Stimulated activated CD4-positive, alpha-beta T cell treated with anti-CD3 and anti-CD28 coated beads, Interleukin-12 subunit alpha, Interleukin-12 subunit beta, amount 100 ng/mL, for 24 hours (primary cell): ENCODE measurements at places on chromosomes 13 and 19.

GRCh38 chr19:14950421-14950820 lies 9.1 kb downstream of the OR7C2 start:
- DNase-seq = no peak

GRCh38 chr13:51955281-51955771 lies 55.9 kb downstream of the ATP7B start:
- DNase-seq = no peak

- no peak for DNase-seq
Measured at GRCh38 chr13:33766329-33767123, 51.4 kb upstream of the RFC3 start.

DNA sequence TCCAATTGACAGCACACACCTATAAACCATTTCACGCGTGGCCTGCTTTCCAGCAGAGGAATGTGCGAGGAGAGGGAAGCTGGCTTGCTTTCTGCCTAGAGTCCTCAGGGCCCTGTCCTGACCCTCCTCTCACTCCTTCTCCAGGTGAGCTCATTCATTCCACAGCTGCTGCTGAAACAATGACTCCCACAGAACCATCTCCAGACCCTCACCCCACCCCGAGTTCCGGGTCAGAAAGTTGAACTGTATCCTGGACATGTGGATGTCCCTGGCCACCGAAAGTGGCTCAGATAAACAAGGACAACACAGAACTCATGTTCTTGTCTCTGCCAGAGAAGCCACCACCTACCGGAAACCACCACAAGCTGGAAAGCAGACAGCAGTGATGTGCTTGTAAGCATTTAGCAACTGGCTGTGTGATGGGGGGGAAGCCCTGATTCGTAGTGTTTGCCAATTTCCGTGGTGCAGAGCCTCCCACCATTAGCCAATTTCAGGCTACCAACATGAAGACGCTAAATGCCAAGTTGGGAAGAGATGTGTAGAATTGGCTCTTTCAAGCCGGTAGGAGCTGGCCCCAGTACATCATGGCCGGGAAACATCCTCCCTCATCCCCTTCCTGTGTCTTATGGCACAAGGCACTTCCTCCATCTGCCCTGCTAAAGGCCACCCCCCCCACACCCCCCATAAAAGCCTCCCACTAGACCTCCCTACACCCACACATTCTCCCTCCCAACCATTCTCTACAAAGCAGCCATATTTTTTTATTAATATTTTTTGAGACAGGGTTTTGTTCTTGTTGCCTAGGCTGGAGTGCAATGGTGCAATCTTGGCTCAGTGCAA lies 5.0 kb downstream of the SYCE2 start:
- DNase-seq = no peak

GRCh38 chr19:33674626-33675367 lies 53.0 kb downstream of the CHST8 start:
- DNase-seq = no peak

GRCh38 chr19:19115954-19116353 lies 22.3 kb downstream of the TMEM161A start:
- DNase-seq = peak; percentile 12

DNA sequence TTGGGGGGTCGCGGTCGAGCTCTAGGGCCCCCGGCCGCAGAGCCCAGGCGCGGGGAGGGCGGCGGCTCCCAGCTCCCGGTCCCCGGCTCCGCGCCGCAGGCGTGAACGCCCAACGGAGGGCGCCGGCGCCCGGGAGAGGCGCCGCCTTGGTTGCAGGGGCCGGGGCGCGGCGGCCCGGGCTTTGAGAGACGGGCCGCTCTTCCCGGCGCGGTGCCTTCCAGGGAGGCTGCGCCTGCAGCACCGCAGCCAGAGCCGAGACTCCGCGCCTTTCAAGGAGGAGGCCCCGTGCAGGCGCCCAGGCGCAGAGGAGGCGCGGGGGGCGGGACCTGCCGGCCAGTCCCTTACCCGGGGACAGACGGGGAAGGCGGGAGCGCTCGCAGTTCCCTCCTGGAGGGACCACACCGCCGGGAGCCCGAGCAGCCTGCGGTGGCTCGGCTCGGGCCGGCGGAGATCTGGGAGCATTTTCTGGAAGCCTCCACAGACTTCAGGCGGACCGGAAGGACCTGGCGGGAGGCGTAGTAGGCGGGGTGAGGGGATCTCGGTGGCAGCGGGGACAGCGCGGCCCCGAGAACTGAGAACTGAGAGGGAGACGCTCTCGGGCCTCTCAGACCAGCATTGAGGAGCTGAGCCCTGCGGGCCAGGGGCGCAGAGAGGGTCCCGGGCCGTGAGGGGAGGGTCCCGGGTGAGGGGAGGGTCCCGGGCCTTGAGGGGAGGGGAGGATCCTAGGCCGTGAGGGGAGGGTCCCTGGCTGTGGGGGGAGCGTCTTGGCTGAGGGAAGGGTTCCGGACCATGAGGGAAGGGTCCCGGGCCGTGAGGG lies 25.5 kb upstream of the MCF2L start:
- no peak for DNase-seq

DNA sequence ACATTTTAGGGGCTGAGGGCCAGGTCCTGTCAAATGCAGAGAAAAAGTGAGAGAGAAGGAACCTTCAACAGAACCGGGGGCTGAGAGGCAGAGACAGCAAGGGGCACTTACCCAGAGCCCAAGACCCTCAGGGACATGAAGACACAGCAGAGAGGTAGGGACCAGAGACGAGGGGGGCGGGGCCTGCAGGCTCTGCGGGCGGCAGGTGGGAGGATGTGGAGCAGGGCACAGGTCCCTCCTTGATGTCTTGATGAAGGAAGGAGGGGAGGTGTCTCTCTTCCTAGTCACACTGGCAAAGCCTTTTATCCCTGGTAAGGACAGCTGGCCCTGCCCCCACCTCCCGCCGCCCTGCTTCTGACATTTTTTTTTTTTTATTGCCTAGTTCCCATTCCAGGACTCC lies at the start of gene KLK14:
Gene KLK14 (minus strand): TSS at position 277 of the 400 bp plus-strand sequence. CDS start 273 bp downstream, at position 4.
- no peak for DNase-seq

DNA sequence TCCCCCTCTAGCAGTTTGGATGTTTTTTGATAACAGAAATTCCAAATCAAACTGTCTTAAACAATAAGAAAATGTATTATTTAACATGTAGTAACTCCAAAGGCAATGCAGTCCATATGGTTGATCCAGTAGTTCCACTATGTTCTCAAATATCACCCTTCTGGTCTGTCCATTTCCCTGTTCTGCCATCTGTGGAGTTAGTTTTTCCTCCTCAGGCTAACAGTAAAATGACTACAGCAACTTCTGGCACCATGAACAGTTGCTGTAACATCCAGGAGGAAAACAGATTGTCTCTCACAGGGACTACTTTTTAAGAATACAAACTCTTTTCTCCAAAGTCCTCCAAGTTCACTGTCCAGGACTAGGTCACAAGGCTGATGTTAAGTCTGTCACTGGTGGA lies 455.4 kb downstream of the FGF14 start:
- no peak for DNase-seq

- DNase-seq = no peak
Measured at GRCh38 chr13:50843257-50844083, at the start of gene DLEU7. DLEU7 (minus strand) TSS chr13:50843692; CDS start chr13:50843646, 46 bp downstream.

DNA sequence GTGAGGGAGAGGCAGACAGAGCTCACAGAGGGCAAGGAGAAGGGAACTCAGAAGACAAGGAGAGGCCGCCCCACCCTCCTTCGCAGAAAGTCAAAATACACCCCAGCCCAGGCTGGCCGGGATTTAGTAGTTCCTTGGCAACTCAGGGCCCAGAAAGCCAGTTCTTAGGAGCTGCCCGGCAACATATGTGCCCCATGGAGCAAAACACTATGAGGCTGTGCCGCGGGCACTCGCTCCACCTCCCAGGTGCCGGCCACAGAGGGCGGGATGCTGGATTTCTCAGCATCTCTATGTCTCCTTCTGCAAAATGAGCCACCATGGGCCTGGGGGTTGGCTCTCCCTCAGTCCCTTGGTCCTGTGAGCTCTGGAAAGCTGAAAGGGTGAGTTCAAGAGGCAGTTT lies 93.8 kb upstream of the CACNA1A start:
- DNase-seq = no peak

DNA sequence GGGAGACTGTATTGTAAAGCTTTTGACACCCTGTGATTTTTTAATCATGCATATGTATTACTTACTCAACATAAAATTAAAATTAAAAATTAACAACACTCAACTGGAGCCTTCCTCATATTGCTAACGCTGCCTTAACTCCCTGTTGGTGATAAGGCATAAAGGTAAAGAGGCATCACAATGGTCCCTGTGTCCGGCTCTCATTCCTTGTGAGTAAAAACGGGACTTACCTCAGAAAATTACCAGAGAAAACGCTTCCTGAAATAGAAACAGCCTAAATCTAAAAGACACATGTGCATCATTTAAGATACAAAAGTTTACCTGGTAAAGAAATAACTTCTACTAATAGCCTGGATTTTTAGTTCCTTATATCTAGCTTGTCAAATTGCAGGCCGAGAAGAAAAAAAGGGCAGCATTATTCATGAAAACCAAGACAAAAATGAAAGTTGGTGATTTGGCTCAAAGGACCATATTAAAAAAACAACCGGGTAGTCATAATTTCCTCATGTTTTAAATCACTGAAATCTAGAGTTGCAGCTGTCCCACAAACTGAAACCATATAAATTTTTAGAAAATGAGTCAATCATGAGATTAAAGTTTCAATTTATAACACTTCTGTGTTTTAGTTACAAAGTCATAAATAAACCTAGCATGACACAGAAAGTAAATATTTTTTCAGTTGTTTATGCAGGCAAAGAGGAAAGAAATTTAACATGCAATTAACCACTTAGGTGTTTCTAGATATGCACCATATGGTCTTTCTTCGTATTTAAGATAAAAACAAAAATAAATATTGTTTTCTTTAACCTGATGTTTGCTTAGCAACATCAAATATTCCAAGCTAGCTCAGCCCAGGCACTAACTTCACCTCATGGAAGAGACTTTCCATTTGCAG lies 94.7 kb downstream of the MIPEP start:
- DNase-seq = no peak

DNA sequence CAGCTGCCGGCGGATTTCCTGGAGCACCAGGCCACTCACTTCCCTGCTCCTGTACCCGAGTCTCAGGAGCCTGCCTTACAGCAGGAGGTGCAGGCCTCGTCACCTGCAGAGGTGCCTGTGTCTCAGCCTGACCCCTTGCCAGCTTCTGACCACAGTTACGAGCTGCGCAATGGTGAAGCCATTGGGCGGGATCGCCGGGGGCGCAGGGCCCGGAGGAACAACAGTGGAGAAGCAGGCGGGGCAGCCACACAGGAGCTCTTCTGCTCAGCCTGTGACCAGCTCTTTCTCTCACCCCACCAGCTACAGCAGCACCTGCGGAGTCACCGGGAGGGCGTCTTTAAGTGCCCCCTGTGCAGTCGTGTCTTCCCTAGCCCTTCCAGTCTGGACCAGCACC lies 3.3 kb downstream of the ZNF574 start:
- DNase-seq = no peak

DNA sequence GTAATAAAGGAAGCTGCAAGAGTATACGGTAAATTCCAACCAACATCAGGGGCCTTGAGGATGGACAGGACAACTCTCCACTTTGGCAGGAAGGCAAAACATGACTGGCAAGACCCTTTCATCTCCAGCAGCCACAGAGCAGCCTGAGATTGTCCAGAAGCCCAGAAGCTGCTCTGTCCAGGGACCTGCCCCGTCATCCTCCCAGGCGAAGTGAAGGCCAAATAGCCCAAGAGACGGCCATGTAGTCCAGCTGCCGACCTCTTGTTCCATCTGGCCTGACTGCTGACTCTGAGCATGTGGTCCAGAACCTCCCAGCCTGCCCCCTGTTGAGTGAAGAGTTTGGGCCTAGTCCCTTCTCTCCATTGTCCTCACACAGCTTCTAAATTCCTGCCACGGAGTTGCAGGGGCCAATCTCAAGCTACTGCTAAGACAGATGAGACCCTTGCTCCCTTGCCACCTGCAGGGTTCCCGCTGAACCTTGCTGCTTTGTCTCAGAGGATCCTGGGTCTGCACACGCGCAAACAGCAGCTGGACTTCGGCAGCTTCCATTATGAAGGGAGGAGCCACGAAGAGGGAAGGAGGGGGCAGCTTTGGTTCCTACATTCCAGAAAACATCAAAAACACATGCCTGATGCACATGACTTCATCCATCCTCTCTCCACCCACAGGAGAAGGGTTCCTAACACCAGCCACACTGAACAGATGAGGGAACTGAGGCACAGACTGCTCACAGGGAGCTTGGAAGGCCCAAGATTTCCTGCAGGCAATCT lies 196.9 kb downstream of the KATNAL1 start:
- DNase-seq = no peak

- DNase-seq = no peak
Measured at GRCh38 chr19:45293682-45294081, 29.0 kb downstream of the CKM start.

DNA sequence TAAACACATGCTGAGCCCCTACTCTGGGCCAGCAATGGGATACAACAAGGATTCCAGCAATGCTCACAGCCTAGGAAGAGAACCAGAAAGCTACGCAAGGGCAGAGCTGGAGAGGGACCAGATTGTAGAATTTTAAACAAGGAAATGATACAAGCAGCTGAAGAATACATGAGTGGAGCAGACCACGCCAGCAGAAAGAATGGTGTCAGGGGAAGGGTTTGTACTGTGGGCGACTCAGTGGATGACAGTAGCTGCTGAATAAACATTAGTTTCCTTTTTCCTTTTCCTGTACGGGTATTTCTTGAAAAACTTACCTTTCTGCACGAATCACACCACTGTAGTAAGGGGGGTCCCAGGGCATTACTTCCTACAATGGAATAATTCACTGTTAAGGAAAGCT lies 30.7 kb downstream of the MIPEP start:
- DNase-seq = no peak

GRCh38 chr13:109900320-109900719 lies 113.9 kb upstream of the IRS2 start:
- DNase-seq = no peak

DNA sequence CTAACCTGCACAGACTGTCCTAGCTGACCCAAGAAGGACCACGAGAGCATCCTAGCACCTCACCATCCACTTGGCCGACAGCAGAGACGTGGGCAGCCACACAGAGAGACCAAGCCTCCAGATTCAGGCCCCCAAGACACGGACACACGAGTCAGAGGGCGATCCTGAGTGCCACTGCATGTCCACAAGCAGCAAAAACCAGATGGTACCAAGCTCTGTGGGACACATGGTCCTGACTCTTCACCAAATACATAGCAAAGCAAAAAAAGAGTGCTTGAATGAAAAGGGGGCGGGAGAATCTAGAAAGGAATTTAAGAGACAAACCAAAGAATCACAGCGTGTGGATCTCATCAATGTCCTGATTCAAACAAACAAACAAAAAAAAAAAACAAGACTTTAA lies 45.2 kb downstream of the MLLT1 start:
- no peak for DNase-seq

- DNase-seq = no peak
Measured at GRCh38 chr19:15782211-15782610, 5.2 kb upstream of the OR10H5 start.

- DNase-seq = no peak
Measured at GRCh38 chr13:25702386-25702785, 330.6 kb downstream of the ATP8A2 start.

DNA sequence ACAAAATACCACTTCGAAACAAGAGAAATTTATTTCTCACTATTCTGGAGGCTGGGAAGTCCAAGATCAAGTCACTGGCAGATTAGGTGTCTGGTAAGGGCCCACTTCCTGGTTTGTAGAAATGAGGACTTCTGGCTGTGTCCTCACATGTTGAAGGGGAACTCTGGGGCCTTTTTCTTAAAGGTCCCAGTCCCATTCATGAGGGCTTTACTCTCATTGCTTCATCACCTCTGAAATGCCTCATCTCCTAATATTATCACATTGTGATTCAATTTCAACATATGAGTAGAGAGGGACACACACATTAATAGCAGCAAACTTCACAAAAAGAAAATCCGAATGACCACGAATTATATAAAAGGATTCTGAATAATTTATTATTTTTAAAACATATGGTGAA lies 21.6 kb upstream of the SIGLEC14 start:
- no peak for DNase-seq
